ENCODE measurements at places on chromosomes 11 and 22.

- DNase-seq = no peak
These were observed 936 bp downstream of the CECR2 start for GRCh38 chr22:17370026-17370765.

GRCh38 chr11:2770761-2771301 is 71.0 kb upstream of the KCNQ1OT1 start:
- no peak for DNase-seq

GRCh38 chr22:23243006-23243573 is 62.8 kb downstream of the BCR start:
- no peak for DNase-seq

GRCh38 chr11:128901653-128902514 is 10.7 kb downstream of the KCNJ5 start:
- DNase-seq = no peak

GRCh38 chr11:69204246-69204940 is 48.7 kb downstream of the SMIM38 start:
- no peak for DNase-seq

DNA sequence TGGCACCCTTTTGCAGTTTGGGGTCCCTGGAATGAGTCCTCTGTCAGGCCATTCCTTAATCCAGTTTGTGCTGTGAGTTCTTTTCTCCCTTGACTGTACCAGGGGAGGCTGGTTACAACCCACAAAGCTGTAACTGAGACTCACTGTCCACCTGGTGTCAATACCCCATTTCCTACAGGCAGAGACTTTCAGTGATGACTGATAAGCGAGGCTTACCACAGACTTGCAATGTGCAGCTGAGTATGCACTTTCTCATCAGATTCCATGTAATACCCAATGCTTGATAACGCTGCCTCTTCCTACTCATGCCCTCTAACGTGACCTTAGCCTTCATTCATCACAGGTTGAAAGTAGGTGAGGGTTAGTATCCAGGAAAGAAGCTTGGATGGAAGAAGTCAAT is 120.1 kb downstream of the INSC start:
- no peak for DNase-seq

GRCh38 chr22:44465563-44465962 is 32.5 kb downstream of the RTL6 start:
- DNase-seq = no peak

- DNase-seq = no peak
These were observed 77.2 kb downstream of the FLI1 start for GRCh38 chr11:128771102-128771501.

DNA sequence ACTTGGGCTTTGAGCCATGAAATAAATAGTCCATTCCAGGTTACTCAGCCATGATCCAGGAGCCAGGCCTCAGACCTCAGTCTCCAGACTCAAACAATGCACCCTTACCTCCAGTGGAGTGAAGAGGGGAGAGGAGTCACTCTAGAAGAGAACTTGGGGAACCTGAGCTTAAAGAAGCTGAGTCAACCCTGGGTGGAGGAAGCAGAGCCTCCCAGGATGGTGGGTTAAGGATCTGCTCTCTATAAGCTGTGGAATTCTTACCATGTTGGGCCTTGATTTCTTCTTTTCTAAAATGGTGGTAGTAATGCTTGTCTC is 113.2 kb downstream of the NECTIN1 start:
- no peak for DNase-seq

- DNase-seq = no peak
These were observed 431.8 kb downstream of the ETS1 start for GRCh38 chr11:128155590-128155989.

- DNase-seq = no peak
These were observed at the start of gene ZC3H7B for GRCh38 chr22:41301085-41302020. TSS of gene ZC3H7B (plus strand) at chr22:41301525. CDS start at chr22:41320661, 19,136 bp downstream.

All from brain pericyte (primary cell).